Globus pallidus (tissue), 1 donor: ENCODE measurements at places on chromosomes 12 and 14.
A peak's percentile ranks its signal among the peaks of the same experiment; 100 is the strongest.

- DNase-seq = no peak
These were observed 22.1 kb downstream of the EMP1 start for GRCh38 chr12:13218641-13219040.

DNA sequence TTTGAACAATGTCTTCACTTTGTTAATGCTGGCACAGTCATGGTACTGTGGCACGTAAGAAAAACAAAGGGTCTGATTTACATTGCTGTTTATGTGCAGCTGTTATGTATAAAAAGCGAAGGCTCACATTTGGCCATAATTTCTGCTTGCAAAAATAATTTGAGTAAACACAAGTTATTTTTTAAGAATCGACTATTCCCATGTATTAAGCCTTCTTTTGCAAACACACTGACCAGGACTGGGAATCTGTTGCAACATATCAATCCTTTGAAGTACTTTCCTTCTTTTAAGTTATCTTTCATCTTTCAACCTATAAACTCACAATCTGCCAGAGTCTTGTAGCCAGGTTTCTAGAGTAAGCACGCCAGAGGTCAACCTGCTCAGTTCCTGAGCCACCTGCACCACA, 145.4 kb upstream of the BMP4 start:
- DNase-seq = no peak

DNA sequence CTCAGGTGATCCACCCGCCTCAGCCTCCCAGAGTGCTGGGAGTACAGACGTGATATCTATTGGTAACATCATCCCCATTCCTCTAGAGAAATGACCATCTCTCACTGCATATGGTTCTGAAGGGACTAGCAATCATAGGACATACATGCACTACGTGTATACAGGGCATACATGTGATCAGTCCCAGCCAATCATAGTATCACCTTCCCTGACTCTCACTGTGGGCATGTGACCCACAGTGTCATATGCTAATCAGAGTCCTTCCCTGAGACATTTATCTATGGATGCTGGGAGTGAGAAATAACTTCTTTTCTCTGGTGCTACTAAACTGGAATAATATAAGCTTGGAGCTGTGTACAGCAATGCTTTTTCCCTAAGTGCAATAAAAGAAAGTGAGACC, 12.1 kb upstream of the FBXW8 start:
- no peak for DNase-seq

GRCh38 chr12:17020765-17021164, 414.8 kb upstream of the LMO3 start:
- DNase-seq = no peak

DNA sequence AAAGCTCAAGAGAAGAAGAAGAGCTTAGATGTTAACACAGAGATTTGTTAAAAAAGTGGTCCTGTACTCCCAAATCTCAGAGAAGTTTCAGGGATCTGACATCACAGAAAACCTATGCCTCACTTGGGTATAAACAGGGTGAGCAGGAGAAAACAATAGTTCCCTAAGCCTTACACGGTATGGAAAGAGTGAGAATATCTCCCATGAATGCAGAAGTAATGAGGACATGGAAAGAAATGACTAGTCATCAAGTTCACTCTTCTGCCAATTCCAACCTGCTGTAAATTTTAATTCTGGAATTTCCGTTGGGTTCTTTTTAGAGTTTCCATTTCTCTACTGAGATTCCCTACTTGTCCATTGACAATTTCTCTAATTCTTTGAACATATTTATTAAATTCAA, 6.2 kb upstream of the PTGER2 start:
- DNase-seq = no peak

- DNase-seq = peak; percentile 11
These were observed 32.0 kb upstream of the CCDC60 start for GRCh38 chr12:119302451-119303080.

- DNase-seq = no peak
These were observed 13.8 kb downstream of the RCOR1 start for GRCh38 chr14:102606296-102606695.

DNA sequence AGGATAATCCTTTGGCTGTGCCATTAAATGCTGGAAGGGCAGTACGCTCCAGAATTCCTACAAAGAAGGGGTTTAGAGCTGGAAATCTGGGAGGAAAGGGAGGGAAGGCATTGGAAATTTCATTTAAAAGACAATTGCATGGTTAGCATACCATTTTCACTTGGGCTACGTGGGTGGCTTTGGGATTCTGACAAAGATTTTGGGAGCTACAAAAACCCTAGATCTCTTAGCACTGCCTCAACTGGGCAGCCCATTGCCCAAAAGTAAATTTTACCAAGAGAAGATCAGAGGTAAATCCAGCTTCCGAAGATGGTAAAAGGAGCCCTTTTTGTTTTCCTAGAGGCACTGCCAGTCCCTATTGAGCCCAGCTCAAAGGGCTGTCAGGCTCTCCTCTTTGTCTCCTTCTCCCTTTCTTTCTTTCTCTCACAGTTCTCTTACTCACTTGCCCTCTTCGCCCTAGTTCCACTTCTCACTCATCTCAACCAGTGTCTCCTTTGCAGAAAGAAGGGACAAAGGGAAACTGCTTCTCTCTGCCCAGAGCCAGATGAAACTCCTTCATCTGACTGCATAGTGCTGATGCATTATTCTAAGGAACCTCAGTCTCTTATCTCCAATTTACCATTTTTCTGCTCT, 125.4 kb upstream of the PLEKHA5 start:
- DNase-seq = no peak

DNA sequence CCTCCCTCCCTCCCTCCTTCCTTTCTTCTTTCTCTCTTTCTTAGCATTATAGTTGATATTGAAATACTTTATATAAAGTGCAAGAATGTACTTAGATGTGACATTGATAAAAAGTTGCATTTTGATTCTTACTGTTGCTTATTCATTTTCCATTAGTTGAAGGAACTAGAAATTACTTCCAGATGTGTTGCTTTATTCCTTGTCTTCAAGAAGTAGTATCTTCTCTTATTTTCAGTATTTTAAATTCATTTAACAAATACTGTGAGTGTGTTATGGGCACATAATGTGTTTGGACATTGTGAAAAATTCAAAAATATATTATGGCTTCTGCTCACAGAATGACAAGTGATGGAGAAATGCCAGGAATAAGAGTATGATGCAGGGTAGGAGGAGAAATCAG, 45.6 kb downstream of the TRMT5 start:
- no peak for DNase-seq

DNA sequence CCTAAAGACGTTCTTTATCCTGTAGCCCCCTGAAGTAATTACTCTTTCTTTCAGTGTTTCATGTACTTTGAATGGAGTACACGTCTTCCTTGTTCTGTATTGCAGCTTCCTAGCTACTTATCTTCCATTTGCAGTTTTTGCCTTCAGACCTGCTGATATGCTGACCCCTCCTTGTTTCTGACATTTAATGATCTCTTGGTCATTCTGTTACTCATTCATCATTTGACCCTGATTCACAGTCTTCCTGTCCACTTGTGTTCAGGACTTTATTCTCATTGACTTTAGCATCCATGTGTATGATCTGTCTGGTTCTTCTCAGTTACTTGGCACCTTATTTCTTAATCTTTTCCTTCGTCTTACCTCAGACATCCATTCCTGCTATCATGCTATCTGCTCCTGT, 22.2 kb downstream of the CPSF2 start:
- DNase-seq = no peak

- DNase-seq = no peak
These were observed 576.8 kb upstream of the TMEM132C start for GRCh38 chr12:127690161-127690560.

GRCh38 chr12:117152793-117153775, 37.2 kb downstream of the FBXO21 start:
- DNase-seq = no peak

- peak; percentile 26 for DNase-seq
These were observed 493.5 kb upstream of the RGS6 start for GRCh38 chr14:71438684-71439083.

GRCh38 chr12:88327276-88327675, 185.2 kb downstream of the TMTC3 start:
- DNase-seq = no peak

DNA sequence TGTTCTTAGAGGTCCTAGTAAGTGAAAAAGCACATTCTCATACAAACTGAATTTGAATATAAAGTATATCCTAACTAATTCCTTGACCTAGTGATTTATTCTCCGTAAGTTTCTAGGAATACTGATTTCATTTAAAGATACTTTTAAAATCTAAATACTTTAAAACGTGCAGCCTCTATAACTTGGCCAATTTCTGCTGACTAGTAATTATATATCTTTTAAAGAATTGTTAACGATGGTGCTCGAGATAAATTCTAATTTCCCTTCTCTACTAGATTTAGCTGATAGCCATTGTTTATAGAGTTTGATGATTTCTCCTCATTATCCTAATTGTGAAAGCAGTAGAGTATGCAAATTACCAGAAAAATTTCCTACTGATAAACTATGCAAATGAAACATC, 257.9 kb downstream of the ADAMTS20 start:
- no peak for DNase-seq

- DNase-seq = no peak
These were observed 244.4 kb upstream of the GARIN2 start for GRCh38 chr14:66944872-66945271.

GRCh38 chr12:54022960-54023884, 5.0 kb upstream of the HOXC6 start:
- no peak for DNase-seq
